Umbilical cord (tissue), 2 donors: ENCODE measurements at places on chromosomes 12 and 14.

DNA sequence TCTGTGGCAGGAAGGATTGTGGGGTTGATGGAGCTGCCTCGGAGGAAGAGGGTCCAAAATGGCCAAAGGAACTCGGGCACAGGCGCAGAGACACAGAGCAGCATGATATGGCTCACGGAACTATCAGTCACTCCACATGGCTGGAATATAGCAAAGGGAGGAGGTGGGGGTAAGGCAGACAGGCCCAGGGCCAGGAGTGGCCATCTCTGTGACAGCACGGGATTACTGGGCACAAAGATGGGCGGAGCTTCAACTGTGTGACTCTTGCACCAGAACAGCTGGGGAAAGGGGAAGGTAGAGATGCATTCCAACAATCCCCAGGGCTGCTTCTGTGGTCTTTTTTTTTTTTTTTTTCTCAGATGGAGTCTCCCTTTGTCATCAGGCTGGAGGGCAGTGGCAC, 24.8 kb upstream of the EML1 start:
- DNase-seq = no peak

DNA sequence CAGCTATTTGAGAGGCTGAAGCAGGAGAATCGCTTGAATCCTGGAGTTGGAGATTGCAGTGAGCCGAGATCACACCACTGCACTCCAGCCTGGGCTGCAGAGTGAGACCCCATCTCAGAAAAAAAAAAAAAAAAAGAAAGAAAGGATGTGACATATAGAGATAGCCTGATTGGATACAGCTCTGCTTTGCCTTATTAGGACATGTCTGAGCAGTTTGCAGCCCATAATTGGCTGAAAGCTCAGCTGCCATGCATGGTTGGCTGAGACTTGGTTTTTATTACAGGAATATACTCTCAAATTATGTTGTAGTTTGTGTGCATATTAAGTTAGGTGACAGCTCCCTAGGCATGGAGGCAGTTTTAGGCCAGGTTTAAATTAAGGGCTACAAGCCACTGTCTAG, 6.3 kb downstream of the TIGAR start:
- no peak for DNase-seq

DNA sequence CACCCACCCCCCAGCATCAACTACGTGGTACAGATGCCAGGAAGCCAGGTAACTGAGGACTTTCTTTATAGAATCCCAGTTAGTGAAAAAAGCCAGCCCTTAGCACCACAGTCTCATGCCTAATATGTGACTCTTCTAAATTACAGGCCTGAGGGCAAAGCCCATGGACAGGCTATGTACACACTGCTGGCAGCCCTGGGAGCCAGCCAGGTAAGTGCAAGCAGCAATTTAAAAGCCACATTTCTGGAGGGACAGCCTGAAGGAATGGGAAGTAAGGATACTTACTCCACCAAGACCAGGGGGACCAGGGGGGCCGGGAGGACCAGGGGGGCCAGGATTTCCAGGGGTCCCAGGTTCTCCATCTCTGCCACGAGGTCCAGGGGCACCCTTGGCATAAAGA, 7.0 kb downstream of the COL2A1 start:
- no peak for DNase-seq

DNA sequence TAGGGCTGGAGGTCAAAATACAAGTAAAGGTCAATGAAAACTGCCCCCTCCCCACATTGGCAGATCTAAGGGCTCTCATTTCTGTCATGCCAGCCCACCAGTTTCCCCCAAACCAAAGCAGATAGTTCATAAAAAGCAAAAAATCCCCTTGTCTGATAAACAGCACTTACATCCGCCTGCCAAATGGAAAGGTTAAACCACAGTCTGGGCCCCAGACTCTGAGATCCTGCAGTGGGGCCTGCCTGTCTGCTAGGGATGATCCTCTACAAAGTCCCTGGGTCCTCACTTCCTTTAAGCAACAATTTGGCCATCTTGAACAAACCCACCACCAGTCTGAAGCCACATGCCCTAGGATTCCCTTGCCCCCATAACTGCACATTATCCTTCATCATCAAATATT, 9.7 kb upstream of the RPS26 start:
- no peak for DNase-seq

DNA sequence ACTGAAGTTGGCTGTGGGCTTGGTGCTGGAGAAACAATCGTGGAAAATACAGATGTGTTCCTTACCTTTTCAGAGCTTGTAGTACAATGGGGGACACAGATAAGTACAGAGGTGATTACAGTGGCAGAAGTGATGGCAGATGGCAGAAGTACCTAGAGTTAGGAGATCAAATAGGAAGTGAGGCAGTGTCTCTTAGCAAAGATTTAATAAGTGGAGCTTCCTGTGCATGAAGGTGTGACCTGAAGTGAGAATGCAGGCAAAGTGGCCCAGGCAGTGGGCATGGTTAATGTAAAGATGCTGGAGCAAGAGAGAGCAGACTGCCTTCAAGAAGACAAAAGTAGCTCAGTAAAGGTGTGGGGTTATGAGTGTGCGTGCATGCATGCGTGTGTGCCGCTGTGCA, 16.0 kb downstream of the LRRK2 start:
- no peak for DNase-seq

- DNase-seq = no peak
These were observed 3.6 kb upstream of the FOXG1 start for GRCh38 chr14:28762955-28763326.

DNA sequence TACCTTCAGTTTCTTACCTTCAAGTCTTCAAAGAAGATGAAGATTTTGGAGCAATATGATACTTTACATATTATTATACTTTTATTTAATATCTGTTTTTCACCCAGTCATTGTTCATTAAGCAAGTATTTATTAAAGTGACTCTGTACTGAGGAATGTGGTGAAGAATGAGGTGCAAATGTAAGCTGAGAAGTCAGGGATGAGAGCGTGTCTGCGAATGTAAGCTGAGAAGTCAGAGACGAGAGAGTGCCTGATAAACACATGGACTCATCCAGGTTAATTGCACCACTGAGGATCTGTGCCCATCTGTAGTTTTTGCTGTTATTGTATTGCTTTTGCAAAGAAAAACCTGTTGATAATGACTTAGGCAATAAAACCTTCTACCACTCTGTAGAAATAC, 211.9 kb upstream of the FAR2 start:
- DNase-seq = no peak

GRCh38 chr14:25837551-25837965, 760.3 kb downstream of the NOVA1 start:
- peak; percentile 13 for DNase-seq

DNA sequence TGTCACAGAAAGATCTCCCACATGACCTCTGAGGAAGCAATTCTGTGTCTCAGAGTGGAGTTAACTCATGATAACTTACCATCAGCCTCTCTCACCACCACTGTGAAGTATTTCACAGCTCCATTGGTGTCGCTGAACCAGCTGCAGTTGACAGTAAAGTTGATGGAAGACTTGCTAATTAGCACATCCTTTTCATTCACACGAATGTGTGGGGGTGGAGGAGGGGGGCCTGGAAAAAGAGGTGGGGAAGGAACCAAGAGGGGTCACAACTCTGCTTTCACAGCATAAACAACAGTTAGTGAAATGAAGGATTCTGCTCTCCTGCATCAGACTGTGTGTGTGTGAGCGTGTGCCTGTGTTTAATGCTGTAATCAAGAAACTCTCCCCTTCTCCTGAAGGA, 82.1 kb downstream of the PTPRB start:
- no peak for DNase-seq

DNA sequence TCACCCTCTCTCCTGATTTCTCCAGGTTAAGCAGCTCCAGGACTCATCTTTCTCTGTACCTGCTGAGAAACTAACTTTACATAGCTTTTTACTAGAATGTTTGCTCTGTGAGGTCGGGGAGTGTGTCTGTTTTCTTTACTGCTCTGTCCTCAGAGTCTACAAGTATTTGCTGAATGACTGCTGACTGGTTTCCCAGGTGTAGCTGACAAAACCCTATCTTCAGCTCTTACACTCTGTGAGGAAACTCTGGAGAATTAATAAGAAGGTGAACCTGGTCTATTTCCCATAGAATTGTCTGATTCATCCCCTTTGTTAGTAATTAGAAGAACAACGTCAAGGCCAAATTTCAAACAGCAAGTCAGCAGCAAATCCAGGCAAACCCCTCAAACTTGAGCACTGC, 226.8 kb downstream of the ZFP36L1 start:
- no peak for DNase-seq

GRCh38 chr12:109910969-109911348, 10.9 kb downstream of the TCHP start:
- DNase-seq = no peak

DNA sequence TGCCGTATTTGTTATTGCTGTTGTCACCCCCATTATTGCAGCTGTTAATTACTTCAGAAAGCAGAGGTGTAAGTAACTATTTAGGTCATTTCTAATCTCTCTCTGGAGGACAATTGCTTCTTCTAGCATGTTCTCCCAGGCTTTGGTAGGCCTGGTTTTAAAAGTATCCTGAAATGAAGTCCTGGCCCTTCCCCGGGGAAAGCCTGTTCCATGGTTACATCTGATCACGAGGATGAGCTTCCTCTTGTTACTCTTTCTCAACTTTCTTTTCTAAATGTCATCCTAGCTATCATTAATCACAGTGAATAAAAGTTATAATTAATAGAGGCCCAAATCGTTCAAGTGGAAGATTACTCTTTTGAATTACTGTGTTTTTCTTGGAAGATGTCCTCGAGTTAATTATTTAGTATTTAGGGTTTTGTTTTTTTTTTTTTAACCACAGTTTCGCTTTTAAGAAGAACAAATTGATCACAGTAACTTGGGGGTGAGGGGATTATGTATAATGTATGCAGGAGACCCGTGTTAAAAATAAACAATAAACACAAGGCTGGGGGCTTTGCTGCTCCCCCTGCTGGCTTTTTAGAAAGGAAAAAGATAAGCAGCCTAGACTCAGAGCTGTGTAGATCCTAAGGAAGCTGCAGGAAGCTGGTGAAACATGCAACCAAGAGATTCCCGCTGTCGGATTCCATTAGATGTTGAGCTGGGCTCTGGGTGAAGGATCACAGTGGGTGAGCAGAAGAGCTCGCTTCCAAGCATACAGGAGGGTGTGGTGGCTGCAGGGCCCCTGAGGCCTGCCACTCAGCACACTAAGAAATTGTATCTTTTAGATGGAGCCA, 420.1 kb downstream of the FUT8 start:
- peak; percentile 23 for DNase-seq

GRCh38 chr14:67564236-67564635, 31.1 kb downstream of the PLEKHH1 start:
- DNase-seq = no peak

- no peak for DNase-seq
These were observed 868.6 kb downstream of the LRFN5 start for GRCh38 chr14:42475289-42475688.

DNA sequence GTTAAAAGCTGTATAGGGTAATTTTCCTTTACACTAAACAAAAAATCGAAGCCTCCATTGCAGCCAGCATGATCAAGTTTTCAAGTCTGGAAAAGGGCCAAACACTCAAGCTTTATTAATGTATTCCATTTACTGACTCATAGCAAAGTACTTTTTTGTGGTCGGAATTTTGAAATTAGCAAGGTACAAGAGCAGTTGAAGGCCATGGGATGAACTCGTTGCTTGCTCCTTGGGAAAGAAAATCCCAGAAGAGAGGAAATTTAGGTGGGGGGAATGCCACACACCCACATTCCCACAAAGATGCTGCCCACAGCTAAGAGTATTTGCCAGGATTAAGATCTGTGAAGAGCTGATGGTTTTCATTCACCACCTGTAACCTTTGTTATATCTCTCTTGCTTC, 333.7 kb downstream of the EGLN3 start:
- peak; percentile 42 for DNase-seq

GRCh38 chr12:88559199-88559598, 21.1 kb downstream of the KITLG start:
- no peak for DNase-seq

- DNase-seq = no peak
These were observed 8.4 kb downstream of the PEX5 start for GRCh38 chr12:7197841-7198240.

GRCh38 chr12:124386661-124387527, 92.0 kb downstream of the RFLNA start:
- DNase-seq = no peak

DNA sequence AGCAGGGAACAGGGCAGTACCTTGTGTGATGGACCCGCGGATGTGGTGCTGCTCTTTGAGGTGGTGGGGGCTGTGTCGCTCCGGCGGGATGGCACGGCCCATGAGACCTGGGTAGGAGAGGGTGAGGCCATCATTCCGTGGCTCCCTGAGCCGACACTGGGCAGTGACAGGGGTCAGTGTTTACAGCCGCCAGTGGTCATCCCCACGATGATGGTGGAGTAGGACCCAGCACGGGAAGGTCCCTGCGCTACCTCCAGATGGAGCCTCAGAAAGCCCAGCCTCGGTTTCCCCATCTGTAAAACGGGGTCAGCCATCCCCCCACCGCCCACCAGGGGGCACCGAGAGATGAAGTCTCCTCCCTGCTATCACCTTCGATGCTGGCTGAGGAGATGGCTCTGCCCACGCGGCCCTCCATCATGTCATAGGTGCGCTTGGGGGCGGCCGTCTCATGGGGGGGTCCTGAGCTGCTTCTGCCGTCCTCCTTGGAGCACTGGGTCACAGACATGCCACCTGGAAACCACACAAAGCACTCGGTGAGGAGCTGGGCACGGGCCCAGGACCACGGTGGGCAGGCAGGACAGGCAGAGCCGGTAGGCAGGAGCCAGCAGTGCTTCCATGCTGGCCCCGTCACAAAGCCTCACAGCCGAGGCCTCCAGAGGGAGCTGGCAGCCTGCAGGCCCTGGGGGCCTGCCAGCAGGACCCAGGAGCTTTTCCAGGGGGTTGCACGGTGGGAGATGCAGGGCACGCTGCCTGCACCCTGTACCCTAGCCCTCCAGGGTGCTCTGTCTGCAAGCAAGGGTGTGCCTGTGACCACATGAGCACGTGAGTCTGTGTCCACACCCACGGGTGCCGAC, 53.1 kb downstream of the RFLNA start:
- no peak for DNase-seq

DNA sequence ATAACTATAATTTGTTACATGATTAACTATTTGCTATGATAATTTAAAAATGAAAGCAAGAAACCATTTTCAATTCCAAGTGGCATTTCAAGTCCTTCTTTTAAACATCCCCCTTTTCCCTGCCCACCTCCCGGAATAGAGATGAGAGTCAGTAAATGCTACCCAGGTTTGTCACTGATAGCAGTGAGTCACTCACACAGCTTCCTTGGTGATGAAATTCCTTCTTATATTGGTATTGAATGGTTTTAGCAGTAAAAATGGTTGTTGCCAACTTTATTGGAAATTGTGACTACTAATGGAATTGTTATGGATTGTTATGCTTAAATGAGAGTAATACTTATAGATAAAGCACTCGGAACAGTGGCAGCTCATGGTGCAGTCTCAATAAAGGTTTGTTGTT, 90.5 kb downstream of the PPM1A start:
- DNase-seq = no peak

DNA sequence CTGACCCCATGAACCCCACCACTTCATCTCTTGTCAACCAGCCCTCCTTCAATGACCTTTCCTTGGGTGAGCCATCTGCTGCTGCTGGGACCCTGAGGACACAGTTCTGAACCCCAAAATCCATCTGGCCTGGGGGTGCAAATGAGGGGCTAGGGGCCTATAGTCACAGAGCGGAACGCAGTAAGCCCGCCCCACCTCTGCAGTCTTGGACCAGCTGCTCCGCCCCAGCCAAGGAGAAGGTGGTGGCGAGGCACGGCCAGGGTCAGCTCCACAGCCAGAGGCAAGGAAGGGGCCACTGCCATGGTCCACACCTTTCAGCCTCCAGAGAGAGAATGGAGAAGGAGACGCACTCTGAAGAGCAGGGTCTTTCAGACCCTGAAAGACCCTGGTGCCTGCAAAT, 5.1 kb downstream of the TMEM179 start:
- no peak for DNase-seq
